Tibial nerve (tissue), 4 donors: ENCODE measurements at places on chromosomes 4 and X.
A peak's percentile ranks its signal among the peaks of the same experiment; 100 is the strongest.

- H3K36me3 ChIP-seq = no peaks in the 10 kb centered on the region
- no peak overlapping the region for H3K27ac ChIP-seq
- no peaks in the 10 kb centered on the region for H3K4me1 ChIP-seq
- no peak for DNase-seq
- H3K27me3 ChIP-seq = no peaks in the 10 kb centered on the region
Observed at GRCh38 chr4:58646126-58646525, 1535.9 kb upstream of the IGFBP7 start.

DNA sequence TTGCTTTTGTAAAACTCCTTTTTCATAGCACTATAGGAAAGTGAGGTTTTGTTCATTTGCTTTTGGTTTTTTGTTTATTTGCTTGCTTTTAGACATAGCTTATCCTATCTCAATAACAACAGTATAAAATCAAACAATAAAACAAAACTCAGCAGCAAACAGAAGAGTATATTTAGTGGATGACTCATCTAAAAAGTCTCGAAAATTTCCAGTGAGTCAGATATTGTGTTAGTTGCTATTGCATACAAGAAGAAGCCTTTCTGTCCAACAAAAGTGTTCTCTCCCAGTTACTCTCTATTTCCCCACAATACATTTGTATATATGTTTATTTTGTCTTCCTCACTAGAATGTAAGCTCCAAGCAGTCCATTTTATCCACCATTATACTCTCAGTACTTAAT is 36.0 kb upstream of the NPNT start:
- no peaks in the 10 kb centered on the region for H3K27me3 ChIP-seq
- H3K27ac ChIP-seq = no peak overlapping the region
- no peaks in the 10 kb centered on the region for H3K36me3 ChIP-seq
- DNase-seq = no peak
- no peak overlapping the region for H3K4me3 ChIP-seq

- H3K36me3 ChIP-seq = peaks cover 2% of the 10 kb centered on the region
- DNase-seq = no peak
- H3K4me1 ChIP-seq = no peaks in the 10 kb centered on the region
- H3K27ac ChIP-seq = no peak overlapping the region
- H3K27me3 ChIP-seq = no peaks in the 10 kb centered on the region
Observed at GRCh38 chr4:26406346-26406975, 83.8 kb downstream of the CCKAR start.

DNA sequence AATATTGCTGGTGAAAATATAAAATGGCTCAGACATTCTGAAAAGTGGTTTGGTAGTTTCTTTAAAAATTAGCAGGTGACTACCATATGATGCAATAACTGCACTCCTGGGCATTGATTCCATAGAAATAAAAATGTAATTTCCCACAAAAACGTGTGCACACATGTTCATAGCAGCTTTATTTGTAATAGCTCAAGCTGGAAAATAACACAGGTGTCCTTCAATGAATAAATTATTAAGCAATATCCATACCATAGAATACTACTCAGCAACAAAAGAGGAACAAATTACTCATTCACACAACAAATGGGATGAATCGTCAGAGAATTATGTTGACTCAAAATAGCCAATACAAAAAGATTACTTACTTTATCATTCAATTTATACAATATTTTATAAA is 893.7 kb upstream of the SLIT2 start:
- H3K4me3 ChIP-seq = no peak overlapping the region
- H3K27me3 ChIP-seq = no peaks in the 10 kb centered on the region
- H3K36me3 ChIP-seq = no peaks in the 10 kb centered on the region
- H3K27ac ChIP-seq = no peak overlapping the region

GRCh38 chr4:8710946-8711345 is 118.4 kb downstream of the CPZ start:
- no peak for DNase-seq
- H3K4me3 ChIP-seq = no peak overlapping the region
- no peaks in the 10 kb centered on the region for H3K27me3 ChIP-seq
- no peak overlapping the region for H3K27ac ChIP-seq

GRCh38 chrX:2924151-2924550 is 5.0 kb downstream of the ARSD start:
- H3K27ac ChIP-seq = no peak overlapping the region
- no peak overlapping the region for H3K4me3 ChIP-seq

DNA sequence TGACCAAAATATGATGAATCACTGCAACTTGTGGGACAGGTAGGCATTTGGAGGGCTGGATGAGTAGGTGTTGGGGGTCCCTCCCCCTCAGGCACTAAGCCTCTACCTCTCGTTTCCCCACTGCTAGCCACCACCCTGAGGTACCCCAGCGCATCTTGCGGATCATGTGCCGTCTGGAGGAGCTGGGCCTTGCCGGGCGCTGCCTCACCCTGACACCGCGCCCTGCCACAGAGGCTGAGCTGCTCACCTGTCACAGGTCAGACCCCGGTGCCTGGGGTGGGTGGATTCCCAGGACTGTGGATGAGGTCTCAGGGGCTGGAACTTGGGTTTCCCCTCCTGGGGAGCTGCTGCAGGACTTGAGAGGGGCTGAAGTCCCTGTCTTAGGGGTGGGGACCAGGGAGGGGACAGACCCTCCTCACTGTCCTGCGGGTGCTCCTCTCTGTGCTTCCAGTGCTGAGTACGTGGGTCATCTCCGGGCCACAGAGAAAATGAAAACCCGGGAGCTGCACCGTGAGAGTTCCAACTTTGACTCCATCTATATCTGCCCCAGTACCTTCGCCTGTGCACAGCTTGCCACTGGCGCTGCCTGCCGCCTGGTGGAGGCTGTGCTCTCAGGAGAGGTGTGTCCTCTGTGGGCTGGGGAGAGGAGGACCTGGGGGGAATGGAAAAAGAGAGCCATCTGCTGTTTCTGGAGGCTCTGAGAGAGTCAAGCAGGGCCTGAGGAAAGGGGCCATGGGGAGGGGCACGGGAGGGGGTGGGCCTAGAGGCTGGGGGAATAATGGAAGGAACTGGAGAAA is 10.1 kb upstream of the ERAS start:
- H3K27me3 ChIP-seq = no peaks in the 10 kb centered on the region
- no peak for DNase-seq

DNA sequence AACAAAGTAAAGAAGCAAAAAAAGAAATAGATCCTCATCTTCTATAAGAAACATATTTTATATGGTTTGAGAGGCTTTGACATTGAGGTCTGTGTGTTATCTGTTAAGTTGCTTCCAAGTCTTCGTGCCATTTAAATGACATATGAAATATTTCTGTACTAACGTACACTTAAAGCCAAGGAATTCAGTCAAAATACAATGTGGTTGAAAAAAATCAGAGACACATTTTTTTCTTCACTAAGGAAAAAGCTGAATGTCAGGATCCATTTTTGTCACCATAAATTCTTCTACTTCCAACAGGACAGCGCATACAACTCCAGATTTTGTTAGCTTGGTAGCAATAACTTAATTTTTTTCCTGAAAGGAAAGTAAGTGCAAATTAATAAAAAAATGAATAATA is 168.5 kb downstream of the FAT4 start:
- DNase-seq = no peak
- no peaks in the 10 kb centered on the region for H3K27me3 ChIP-seq

DNA sequence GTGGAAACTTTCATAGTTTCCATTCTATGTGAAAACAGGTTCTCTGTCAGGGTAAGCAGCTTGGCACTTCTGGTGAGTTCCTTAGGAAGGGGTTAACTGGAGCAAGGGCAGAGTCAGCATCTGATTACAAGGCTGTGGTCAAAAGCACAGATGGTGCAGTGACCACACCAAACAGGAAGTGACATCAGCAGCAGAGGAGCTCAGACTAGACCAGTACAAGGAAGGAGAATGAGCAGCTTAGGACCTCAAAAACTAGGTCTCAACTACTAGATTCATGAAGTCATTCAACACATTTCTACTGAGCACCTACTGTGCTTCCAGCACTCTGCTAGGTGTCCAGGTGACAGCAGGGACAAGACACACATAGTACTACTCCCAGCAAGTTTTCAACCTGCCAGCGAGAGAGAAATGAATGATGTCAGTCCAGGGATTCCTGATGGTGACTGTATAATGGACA is 130.2 kb downstream of the AMELX start:
- DNase-seq = peak; percentile 22
- H3K4me1 ChIP-seq = no peaks in the 10 kb centered on the region
- H3K27me3 ChIP-seq = no peaks in the 10 kb centered on the region
- H3K27ac ChIP-seq = no peak overlapping the region
- H3K4me3 ChIP-seq = no peak overlapping the region
- no peaks in the 10 kb centered on the region for H3K36me3 ChIP-seq

DNA sequence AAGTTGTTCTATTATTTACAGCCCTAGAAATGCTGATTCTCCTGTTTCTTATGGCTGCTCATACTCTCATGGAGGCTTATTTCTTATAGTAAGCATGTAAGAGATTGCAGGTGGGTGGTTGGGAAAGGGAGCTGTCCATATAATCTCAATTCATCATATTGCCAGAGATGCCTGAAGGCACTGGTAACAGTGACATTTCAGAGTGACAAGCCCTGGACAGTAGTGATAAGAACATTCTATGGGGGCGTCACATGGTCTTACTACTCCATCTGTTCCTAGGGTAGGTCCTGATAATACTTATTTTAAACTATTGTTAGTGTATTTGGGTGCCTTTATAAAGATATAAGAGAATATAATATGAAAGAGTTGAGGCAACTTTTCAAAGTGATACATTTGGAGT is 171.5 kb downstream of the CFAP299 start:
- no peaks in the 10 kb centered on the region for H3K4me1 ChIP-seq
- DNase-seq = no peak
- H3K36me3 ChIP-seq = no peaks in the 10 kb centered on the region
- no peak overlapping the region for H3K27ac ChIP-seq

GRCh38 chrX:19370061-19370460 is 26.3 kb downstream of the PDHA1 start:
- no peaks in the 10 kb centered on the region for H3K4me1 ChIP-seq
- DNase-seq = no peak
- H3K4me3 ChIP-seq = no peak overlapping the region

DNA sequence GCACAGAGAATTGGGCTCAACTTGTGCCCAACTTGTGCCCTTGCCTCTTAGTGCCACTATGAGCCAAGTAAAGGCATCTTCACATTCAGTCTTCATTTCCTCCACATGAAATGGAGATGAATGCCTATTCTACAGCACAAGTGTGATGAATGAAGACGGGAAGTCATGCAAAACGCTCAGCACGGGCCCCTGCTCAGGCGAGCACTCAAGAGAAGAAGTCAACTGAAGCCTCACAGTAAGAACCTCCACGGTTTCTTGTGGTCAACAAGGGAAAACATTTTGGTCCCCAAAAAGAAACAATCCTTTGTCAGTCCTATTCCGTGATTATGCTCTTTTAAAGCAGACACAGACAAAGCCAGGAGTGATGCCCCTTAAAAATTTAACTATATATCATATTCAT is 87.0 kb downstream of the IRF2 start:
- no peaks in the 10 kb centered on the region for H3K27me3 ChIP-seq
- no peak overlapping the region for H3K27ac ChIP-seq
- peaks cover 10% of the 10 kb centered on the region for H3K4me1 ChIP-seq
- DNase-seq = no peak
- no peak overlapping the region for H3K4me3 ChIP-seq
- H3K36me3 ChIP-seq = no peaks in the 10 kb centered on the region

GRCh38 chr4:103498161-103499070 is 221.4 kb downstream of the TACR3 start:
- no peaks in the 10 kb centered on the region for H3K27me3 ChIP-seq
- H3K4me3 ChIP-seq = no peak overlapping the region
- H3K27ac ChIP-seq = no peak overlapping the region

GRCh38 chr4:105946771-105947170 is 51.5 kb downstream of the NPNT start:
- no peak for DNase-seq
- no peak overlapping the region for H3K4me3 ChIP-seq
- H3K4me1 ChIP-seq = no peaks in the 10 kb centered on the region
- H3K36me3 ChIP-seq = no peaks in the 10 kb centered on the region
- no peak overlapping the region for H3K27ac ChIP-seq

DNA sequence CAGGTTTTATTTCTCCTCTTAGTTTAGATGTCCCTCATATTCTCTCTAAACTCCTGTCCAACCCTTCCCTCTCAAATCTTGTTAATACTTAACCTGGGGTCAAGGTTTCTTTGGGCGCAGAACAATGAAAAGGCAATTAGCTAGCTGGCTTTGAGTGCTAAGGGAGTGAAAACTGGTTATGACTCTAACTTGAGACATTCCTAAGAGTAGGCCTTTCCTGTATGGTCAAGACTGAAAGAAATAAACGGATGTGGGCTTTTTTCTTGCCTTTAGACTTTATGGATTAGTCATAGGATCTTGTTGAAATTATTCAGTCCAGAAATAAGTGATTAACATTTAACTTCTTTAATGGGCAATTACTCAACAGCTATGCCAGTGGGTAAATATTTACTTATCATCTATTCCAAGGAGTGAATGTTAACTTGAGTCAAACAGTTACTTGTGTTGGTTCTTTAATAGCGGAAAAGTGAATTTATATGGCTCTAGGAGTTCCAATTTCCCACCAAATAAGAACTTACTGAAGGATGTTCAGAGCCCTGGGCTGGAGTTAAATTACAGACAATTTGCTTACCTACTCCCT is 141.7 kb upstream of the SCML1 start:
- H3K27me3 ChIP-seq = no peaks in the 10 kb centered on the region
- H3K4me3 ChIP-seq = no peak overlapping the region
- no peaks in the 10 kb centered on the region for H3K4me1 ChIP-seq

GRCh38 chrX:19372547-19373331 is 29.0 kb downstream of the PDHA1 start:
- H3K27ac ChIP-seq = no peak overlapping the region
- no peaks in the 10 kb centered on the region for H3K4me1 ChIP-seq
- H3K27me3 ChIP-seq = no peaks in the 10 kb centered on the region
- peak overlapping the region; percentile 28 for H3K4me3 ChIP-seq
- no peak for DNase-seq

- no peaks in the 10 kb centered on the region for H3K36me3 ChIP-seq
- no peaks in the 10 kb centered on the region for H3K4me1 ChIP-seq
- DNase-seq = no peak
- no peak overlapping the region for H3K27ac ChIP-seq
- H3K27me3 ChIP-seq = no peaks in the 10 kb centered on the region
- no peak overlapping the region for H3K4me3 ChIP-seq
Observed at GRCh38 chr4:40800064-40800463, 50.3 kb downstream of the NSUN7 start.

GRCh38 chrX:53004038-53004437 is 44.6 kb upstream of the GPR173 start:
- no peaks in the 10 kb centered on the region for H3K36me3 ChIP-seq
- H3K27ac ChIP-seq = no peak overlapping the region
- no peak overlapping the region for H3K4me3 ChIP-seq
- H3K4me1 ChIP-seq = no peaks in the 10 kb centered on the region
- DNase-seq = no peak
- no peaks in the 10 kb centered on the region for H3K27me3 ChIP-seq

- no peak for DNase-seq
- H3K36me3 ChIP-seq = no peaks in the 10 kb centered on the region
- no peaks in the 10 kb centered on the region for H3K27me3 ChIP-seq
- no peaks in the 10 kb centered on the region for H3K4me1 ChIP-seq
Observed at GRCh38 chr4:93764639-93765246, 63.8 kb upstream of the ATOH1 start.
